Aorta (tissue), 5 donors: ENCODE measurements at places on chromosomes 6 and 20.

DNA sequence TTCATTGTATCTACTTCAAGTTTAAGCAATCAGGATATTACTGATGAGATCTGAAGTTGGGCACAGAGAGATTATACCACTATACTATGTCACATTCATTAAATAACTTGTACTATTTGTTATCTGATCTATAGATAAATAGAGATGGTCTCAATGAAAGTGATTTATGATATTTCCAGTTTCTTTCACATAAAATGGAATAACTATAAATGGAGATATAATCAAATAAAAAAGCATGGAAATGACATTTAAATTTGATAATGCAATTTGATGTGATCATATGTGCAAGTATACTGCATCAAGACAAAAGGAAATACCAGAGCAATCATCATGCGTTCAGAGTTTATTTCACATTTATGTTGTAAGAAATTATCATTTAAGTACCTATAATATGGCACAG lies 368.9 kb downstream of the PKHD1 start:
- no peak for DNase-seq

DNA sequence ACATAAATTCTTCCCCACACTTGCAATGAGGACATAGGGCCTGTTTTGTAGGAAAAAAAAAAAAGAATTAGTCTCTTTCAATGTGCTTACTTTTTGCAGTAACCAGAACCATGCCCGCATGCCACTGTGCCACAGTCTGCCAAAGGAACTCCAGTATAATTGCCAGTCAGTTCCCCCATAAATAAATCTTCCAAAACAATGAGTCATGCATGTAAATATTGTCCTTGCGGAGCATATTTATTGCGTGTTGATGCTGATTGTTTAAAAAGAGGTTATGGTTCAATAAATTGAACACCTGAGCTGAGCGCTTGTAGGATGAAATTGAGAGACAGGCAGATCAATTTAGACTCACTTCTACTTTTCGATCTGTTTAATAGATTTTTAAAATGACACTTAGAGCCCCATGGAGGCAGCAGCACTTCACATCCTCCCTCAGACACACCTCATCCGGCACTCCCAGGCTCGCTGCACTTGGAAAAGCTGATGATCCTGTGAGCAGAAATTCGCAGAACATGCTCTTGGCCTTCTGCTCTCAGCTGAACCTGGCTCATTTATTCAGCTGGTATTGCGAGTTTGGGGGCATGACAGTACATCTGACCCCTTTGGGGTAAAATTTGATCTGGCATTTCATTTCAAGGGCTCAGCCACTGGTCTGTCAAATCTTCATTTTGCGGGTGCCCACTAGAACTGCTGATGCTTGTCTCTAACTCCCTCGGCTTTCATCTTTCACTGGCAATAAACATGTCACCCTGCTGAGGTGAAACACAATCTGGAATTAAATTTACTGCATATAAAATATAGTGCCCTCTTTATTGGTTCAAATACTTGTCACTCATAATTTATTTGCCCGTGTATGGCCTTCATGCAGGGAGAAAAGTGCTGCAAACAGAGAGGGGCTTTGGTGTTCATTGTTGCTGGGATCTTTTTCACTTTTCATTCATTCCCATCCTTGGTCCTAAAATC lies 371.1 kb upstream of the POU3F2 start:
- DNase-seq = no peak

GRCh38 chr6:45094831-45095230 lies 233.3 kb upstream of the RUNX2 start:
- DNase-seq = no peak

DNA sequence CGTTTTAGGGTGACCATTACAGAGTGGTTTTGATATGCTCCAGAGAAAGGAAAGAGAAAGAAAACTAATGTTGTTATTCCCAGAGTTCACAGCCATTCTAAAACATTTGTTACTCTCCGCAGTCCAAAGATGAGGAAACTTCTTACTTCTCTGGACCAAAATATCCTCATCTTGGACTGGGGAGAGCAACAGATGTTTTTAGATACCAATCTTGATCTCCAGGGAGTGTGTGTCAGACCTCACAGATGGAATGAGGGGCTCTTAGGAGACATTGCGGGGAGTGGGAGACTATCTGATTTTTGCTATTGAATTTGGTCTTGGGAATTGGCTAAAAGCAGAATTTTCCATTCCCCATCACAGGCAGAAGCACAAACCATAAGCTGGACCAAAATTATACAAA lies 110.8 kb downstream of the TNFAIP3 start:
- DNase-seq = no peak

- peak; percentile 57 for DNase-seq
Measured at GRCh38 chr6:149938571-149939355, 3.1 kb upstream of the ULBP2 start.

GRCh38 chr6:24494821-24495795 lies at the start of gene ALDH5A1:
Gene ALDH5A1 (plus strand): TSS chr6:24494969. CDS start chr6:24494997, 28 bp downstream.
- peak; percentile 91 for DNase-seq

DNA sequence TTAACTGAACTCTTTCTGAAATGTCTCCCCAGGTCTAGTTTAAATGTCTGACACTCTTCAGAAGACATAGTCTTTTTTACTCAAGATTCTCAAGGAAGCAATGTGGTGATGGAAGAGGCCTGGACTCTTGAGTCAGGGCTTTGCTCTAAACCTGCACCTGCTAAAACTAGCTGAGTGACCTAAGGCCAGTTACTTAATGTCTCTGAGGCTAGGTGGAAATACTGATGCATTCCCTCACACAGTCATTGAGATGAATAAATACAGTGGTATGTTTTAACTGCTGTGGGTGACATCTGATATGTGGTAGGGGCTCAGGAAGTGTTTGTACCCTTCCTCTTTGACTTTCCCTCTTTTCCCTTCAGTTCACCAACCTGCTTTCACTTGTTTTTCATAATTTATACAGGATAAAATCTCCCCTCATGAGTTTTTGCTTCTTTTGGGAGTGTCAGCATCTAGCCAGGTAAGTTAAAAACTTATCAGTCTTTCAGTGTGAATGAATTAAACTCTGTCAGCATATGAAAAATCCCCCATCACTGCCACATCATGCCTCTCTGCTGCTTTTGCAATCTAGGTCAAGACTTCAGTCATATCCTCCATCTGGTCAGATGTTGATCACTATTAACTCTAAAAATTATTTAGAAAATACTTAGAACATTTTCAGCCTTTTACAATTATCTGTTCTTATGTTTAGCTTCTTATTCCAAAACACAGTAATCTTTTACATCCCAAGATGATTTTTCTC lies 178.7 kb upstream of the TNFAIP3 start:
- DNase-seq = no peak

DNA sequence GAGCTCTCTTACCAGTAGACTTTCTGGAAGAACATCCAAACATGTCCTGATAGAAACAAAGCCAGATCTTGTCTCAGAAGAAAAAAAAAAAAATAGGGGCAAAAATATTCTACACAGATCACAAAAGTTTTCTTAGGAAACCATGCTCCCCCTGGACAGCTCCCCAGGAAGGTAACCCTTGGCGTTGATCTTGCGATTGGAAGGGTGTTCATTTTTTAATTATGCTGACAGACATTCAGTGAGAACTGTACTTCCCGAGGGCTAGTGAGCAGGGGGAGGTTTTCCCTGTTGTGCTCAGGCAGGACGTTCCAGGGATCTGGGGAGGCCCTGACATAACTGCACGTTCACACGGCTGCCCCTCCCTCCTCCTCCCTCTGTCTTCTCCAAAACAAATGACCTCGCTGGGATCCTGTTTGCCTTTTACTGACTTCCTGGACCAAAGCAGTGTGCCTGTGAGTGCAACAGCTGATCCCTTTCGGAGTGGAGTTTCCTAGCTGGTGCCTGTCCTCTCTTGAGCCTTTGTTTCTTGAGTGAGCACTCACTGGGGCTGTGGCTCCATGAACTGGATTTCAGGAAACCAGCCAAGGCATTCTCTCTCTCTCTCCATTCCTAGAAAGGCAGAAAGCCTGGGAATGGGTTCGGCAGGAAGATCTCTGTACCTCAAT lies 46.7 kb downstream of the MARCKS start:
- no peak for DNase-seq

DNA sequence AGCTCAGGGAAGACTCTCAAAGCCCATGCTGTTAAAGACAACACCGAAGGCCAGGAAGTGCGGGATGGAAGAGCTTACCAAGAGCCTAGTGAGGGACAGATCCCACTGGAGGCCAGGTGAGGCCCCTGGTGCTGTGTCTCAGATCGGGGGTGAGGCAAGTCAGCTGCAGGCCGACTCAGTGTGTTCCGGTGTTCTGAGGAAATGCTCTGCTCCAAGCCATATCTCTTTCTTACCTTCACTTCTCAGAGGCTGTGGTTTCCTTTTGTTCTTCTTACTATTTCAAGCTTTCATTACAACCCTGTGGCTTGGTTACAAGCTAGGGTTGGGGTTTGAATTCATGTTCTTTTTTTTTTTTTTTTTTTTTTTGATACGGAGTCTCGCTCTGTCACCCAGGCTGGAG lies 114.3 kb upstream of the ZFP64 start:
- no peak for DNase-seq

DNA sequence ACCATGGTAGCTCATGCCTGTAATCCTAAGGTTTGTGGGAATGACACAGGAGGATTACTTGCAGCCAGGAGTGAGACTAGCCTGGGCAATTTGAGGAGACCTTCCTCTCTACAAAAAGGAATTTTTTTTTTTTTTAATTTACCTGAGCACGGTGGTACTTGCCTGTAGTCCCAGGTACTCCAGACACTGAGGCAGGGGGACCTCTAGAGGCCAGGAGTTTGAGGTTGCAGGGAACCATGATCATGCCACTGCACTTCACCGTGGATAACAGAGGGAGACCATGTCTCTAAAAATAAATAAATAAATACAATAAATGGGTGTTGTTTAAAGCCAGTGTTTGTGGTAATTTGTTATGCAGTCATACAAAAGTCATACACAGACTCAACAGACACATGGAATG lies 2.4 kb upstream of the HLA-F start:
- no peak for DNase-seq

DNA sequence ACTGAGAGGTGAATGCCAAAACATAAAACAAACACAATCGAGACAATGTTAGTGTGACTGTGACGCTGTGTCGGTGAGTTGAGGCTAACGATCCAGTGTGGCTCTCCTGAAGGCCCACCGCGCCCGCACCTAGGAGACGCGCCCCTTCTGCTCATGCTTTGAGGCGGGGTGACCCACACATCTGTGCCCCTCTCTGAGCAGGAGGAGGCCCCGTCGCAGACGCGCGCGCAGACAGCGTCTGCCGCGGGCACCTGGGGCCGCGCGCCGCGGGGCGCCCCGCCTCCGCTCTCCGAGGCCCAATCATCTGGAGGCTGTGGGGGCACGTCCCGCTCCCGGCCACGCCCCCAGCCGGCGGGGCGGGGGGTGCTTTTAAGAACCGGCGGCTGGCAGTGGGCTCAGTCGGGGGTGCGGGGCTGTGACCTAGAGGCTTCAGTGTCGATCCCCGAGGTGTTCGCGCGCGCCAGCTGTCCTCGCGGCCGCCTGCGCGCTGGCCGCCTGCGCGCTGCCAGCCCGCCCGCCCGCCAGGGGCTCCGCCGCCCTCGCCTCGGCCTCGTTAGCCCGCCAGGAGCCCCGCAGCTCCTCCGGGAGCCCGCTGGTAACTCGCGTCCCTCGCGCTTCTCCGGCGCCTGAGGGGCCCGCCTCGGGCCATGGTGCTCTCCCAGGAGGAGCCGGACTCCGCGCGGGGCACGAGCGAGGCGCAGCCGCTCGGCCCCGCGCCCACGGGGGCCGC lies at the start of gene SLC16A10:
Gene SLC16A10, plus strand, starts transcription at position 398 of the 730 bp plus-strand sequence. Its CDS starts 250 bp downstream, at position 648.
- DNase-seq = peak; percentile 84

DNA sequence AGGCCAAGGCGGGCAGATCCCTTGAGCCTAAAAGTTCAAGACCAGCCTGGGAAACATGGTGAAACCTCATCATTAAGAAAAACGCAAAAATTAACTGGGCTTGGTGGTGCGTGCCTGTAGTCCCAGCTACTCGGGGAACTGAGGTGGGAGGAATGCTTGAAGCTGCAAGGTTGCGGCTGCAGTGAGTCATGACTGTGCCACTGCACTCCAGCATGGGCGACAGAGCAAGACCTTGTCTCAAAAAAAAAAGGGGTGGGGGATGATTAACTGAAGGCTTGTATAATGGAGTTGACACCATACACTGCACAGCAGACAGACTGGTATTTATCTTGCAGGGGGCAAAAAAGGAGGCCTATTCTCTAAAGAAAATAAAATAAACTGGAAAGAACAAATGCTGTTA lies 27.7 kb downstream of the SRPK1 start:
- DNase-seq = no peak

DNA sequence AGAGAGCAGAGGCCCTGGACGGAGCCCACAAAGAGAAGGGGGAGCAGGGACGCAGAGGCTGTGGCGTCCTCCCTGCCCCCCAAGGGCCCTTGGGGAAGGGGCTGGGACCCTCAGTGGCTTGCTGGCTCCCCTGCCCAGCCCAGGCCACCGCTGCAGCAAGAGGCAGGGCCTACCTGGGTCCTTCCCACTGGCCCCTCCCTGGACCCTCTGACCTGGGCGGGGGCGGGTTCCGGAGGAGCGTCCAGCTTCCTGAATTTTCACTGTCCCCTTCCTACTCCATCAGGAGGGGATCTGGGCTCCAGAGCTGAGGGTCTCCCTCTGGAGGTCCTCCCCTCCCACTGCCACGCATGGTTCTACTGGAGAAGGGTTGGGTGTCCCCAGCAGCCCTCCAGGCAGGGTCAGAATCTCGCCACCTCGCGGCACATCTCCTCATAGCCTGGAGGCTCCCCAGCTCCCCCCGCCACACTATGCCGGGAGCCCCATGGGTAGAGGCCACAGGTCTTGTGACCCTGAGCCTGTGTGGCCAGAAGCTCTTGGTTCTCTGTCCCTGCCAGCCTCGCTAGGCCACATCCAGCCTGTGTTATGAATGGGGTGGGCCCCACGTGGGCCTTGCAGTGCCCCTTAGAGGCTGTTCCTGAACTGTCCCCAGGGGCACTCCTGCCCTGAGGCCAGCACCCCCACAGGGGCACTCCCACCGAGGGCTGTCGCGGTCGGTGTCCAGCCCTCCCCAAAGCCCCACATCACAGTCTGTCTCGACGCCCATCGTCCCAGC lies 1.0 kb upstream of the SOX18 start:
- DNase-seq = no peak

DNA sequence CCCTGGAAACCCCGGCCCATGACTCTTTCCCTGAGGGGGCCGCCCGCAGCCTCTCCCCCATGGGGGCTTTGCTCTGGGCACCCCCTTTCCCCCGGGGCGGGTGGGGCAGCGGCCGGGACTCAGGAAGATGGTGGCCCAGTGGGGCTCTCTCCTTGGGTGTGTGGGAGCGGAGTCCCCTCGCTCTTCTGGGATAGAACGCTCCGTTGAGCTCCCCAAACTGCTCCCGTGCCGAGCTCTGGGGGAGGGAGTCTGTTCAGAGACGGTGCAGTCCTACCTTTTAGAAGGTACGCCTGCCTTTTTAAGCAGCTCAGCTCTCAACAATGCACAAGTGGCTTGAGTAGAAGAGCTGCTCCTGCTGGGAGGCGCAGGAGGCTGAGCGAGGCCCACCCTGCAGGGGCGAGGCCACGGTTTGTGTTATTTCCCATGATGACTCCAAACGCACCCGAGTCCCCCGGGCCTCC lies 21.7 kb upstream of the BHLHE23 start:
- DNase-seq = peak; percentile 70

DNA sequence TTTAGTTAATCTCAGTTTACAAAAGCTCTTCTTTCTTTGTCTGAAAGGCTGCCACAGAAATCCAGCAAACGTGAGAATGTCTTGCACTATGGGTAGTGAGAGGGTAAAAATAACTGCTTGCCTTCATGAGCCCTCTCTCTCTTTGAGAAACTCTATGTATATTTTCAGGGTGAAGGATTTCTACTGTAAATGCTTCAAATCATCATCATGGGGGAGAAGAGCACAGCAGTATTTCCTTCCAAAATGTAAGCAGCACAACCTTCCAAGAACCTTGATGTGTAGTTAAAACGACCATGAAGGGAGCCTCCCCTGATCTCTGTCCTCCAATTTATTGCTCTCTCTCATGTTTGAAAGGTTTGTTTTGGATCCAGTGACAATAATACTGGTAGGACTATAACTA lies 141.3 kb upstream of the CENPW start:
- no peak for DNase-seq
